ENCODE measurements at places on chromosomes 11 and 22. TPM values are rescaled to one million over a fixed set of nuclear protein-coding genes. Genes with fewer than 3 reads are reported as not detected.

PLAAT2 gene
- not detected for polyA plus RNA-seq

MS4A10 gene
- not detected for polyA plus RNA-seq

RIBC2 gene
- 0.54 TPM for polyA plus RNA-seq

GGTLC3 gene
- not detected for polyA plus RNA-seq

APOBEC3B gene
- 4.7 TPM for polyA plus RNA-seq

PRR33 gene
- not detected for polyA plus RNA-seq

TYR gene
- not detected for polyA plus RNA-seq

VSIG10L2 gene
- 0.15 TPM for polyA plus RNA-seq

OSBP gene
- 12.4 TPM for polyA plus RNA-seq
